ENCODE measurements at places on chromosomes 12 and 14.

DNA sequence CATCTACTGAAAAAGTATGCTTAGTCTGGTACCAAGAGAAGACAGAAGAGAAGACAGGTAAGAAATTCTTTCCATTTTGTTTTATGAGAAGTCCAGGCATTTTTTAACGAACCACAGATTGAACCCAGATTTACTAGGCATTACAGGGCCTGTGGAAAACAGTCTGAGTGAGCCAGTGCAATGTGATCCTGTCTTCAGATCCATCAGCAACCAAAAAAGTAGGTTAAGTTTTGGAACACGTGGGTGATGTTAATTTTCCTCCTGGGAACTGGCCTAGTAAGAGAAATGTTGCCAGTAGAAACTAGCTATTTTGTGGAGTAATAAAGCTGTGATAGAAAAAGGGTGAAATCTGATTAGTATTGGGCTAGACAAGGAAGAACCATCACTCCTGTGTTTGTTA, 440.9 kb upstream of the SEL1L start:
- DNase-seq: no peak

- no peak for DNase-seq
Observed at GRCh38 chr14:105841022-105842009, 314.9 kb downstream of the TMEM121 start.

- no peak for DNase-seq
Observed at GRCh38 chr12:114220311-114220710, 185.6 kb downstream of the TBX5 start.

- DNase-seq: no peak
Observed at GRCh38 chr14:101247842-101248725, 313.2 kb upstream of the DIO3 start.

GRCh38 chr12:30095511-30095910, 311.8 kb upstream of the TMTC1 start:
- no peak for DNase-seq

GRCh38 chr14:102931580-102932285, 9.3 kb downstream of the AMN start:
- DNase-seq: no peak

- DNase-seq: no peak
Observed at GRCh38 chr14:23623962-23624361, 12.2 kb upstream of the DHRS2 start.

- DNase-seq: no peak
Observed at GRCh38 chr12:115872919-115873357, 404.6 kb downstream of the MED13L start.

GRCh38 chr14:85530626-85531025, 682 bp downstream of the FLRT2 start:
- DNase-seq: no peak

DNA sequence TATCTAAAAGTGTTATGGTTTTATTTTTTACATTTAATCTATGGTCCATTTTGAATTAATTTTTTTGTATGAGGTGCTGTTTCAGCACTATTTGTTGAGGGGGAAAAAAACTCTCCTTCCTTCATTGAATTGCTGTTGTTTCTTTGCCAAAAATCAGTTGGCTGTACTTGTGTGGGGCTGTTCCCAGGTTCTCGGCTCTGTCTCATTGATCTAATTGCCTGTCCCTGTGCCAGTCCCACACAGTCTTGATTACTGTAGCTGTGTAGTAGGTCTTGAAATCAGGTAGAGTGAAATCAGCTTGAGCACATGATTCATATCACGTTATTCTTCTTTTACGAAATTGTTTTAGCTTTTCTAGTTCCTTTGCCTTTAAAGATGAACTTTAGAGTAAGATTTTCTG, 109.7 kb downstream of the ADGRD1 start:
- DNase-seq: no peak

GRCh38 chr12:77337362-77337761, 272.0 kb upstream of the E2F7 start:
- DNase-seq: no peak

- DNase-seq: no peak
Observed at GRCh38 chr14:20515846-20516245, 10.5 kb downstream of the RNASE10 start.

DNA sequence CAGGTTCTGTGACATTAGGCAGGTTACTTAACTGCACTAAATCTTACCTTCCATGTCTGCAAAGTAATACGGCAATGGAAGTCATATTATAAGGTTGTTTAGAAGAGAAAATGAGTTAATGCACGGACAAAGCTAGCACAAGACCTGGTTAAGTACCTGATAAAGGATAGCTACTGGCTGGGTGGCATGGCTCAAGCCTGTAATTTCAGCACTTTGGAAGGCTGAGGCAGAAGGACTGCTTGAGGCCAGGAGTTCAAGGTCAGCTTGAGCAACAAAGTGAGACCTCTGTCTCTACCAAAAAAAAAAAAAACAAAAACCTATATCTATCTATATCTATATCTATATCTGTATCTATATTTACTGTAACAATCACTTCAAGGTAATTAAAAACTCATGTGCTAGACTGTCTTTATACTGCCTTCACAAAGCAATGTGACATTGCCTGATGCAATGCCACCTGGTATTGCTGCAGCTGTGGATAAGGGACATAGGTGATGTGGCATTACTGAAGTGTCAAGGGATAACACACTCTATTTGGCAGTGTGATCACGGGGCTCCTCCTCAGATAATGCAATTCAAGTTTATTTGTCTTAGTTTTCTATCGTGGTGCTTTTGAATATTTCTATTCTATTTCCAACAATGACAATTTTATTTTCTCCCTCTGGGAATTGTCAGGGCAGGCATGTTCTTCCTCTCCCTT, 107.1 kb downstream of the PAX9 start:
- DNase-seq: no peak

- no peak for DNase-seq
Observed at GRCh38 chr12:52081263-52081733, 1.8 kb downstream of the SMIM41 start.

- no peak for DNase-seq
Observed at GRCh38 chr14:61622051-61622450, 73.3 kb upstream of the HIF1A start.

- DNase-seq: no peak
Observed at GRCh38 chr12:117821480-117822175, 147.2 kb downstream of the KSR2 start.

DNA sequence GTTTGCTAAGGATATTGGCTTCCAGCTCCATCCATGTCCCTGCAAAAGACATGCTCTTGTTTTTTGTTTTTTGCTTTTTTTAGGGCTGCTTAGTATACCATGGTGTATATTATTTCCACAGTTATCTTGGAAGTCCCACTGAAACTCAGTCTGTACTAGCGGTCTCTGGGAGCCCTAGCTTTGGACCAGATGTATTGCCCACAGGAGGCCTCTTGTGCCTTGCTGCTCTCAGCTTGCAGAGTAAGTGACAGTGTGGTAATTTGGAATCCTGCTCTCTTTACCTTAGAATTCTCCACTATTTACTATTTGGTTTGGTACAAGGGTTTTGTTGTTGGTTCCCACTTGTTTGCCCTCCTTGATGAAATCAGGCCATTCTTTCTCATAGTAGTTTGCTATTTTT, 1022.9 kb downstream of the LRFN5 start:
- DNase-seq: no peak

- DNase-seq: no peak
Observed at GRCh38 chr12:105835580-105836241, 303.0 kb downstream of the NUAK1 start.

DNA sequence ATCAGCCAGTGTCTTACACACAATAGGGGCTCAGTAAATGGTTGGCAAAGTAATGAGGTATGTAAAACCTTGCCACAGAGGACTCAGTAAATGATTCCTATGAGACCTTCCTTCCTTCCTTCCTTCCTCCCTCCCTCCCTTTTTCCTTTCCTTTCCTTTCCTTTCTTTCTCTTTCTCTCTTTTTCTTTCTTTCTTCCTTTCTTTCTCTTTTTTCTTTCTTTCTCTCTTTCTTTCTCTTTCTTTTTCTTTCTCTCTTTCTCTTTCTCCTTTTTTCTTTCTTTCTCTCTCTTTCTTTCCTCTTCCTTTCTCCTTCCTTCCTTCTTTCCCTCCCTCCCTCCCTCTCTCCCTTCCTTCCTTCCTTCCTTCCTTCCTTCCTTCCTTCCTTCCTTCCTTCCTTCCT, 7.5 kb downstream of the SDS start:
- no peak for DNase-seq

DNA sequence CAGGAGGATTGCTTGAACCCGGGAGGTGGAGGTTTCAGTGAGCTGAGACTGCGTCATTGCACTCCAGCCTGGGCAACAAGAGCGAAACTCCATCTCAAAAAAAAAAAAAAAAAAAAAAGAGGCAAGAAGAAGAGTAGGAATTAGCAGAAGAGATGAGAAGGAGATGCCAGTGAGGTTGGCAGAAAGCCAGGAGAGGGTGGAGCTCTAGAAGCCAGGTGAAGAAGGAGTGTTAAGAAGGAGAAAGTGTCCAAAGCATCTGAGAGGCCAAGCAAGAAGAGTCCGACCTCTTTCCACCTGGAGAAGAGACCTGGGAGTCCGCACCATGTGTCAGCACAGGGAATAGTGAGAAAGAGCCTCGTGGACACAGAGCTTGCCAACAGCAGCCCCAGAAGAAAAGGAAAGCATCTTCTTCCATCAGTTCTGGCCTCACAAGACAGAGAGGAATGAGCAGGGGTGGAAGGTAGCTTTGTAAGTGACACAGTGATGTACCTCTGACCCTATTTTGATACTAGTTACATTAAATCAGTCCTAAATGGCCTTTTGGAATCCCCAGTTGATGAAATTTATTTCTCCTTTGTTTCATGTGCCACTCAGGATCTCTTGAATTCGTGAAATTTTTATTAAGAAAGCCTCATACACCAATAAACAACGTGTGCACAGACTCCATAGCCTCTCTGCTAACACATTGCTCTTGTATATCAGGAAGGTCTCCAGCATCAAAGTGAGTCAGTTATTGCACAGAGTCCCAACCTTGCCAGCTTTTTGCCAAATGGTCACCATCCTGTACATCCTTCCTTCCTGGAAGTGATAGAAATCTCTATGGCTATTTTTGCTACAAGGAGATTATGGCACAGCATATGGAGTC, 70.6 kb downstream of the SAMD4A start:
- no peak for DNase-seq

- no peak for DNase-seq
Observed at GRCh38 chr14:63282997-63283883, 35.5 kb downstream of the GPHB5 start.

DNA sequence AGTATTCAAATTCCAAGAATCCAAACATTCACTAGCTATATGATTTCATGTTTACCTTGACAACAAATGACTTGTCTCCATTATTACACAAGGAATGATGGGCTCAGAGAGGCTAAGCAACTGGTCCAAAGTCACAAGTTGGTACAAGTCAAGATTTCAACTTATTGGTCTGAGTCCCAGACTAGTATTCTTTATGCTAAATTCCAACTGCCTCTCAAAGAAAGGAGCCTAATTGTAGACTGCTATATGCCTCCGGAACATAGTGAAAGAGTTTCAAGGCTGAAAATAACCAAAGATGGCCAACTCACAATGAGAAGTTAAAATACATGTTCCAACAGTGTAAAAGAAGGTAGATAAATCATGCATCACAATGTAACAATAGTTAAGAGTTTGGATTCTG, 7.5 kb downstream of the BTG1 start:
- no peak for DNase-seq

GRCh38 chr12:124953689-124954405, 35.1 kb downstream of the DHX37 start:
- DNase-seq: no peak
